ENCODE measurements at places on chromosomes 5 and 9.

DNA sequence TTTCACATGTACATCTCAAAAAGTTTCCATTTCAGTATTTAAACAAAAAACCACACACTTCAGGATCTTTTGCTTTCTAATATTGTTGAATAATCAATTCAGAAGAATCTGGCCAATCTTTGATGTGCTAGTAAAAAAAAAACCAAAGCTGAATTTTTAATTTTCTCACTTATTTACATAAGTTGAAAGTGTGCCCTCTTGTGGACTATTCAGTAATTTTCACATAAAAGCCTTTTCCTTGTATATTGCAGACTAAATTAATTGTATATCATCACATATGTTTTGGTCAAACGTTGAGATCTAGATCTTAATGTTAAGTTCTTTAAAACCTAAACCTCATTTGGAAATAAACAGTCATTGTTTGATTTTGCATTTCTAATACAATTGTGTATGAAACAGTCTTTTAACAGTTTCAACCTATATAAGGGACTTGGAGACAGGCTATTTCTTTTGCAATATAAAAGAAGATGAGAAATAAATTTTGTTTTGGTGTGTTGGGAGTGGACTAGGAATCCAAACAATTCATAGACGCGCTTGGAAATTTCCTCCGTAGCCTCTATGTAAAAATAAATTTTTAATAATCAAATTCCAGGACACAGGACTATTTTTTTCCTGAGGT, 68.1 kb downstream of the NIPBL start:
- DNase-seq: no peak

DNA sequence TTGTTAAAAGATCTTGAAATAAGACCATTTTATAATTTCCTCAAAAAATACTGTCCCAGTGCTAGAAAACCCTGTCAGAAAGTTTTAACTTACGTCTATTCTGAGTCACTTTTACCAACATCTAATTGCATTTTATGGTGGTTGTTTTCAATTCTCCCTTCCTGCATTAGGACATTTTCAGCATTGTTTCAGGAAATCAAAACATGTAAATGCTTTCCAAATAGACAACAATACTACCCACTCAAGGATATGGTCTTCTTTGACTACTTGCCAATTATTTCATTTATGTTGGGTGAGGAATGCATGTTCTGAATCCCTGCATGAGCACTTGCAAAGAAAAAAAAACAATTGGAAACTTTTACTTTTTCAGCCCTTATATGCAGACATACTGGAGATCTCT, 284.6 kb upstream of the PDE4D start:
- DNase-seq: no peak

- no peak for DNase-seq
Observed at GRCh38 chr5:44952376-44952775, 143.6 kb downstream of the MRPS30 start.

DNA sequence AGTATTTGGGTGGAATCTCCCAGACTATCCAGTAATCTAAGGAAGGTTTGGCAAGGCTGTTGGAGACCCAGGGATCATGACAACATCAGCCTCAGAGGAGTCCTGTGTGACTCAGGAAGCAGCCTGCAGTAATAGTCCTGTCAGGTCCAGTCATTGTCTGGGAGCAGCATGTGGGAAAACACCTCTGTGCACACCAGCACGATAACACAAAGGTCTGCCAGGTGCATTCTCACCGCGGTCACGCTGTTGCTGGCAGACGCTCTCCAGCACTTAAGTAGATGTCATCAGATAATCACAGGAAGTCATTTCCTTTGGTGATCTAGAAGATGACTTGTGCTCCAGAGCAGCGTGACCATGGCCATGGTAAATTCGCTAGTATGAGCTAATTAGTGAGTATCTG, 99.2 kb upstream of the IQGAP2 start:
- DNase-seq: no peak

DNA sequence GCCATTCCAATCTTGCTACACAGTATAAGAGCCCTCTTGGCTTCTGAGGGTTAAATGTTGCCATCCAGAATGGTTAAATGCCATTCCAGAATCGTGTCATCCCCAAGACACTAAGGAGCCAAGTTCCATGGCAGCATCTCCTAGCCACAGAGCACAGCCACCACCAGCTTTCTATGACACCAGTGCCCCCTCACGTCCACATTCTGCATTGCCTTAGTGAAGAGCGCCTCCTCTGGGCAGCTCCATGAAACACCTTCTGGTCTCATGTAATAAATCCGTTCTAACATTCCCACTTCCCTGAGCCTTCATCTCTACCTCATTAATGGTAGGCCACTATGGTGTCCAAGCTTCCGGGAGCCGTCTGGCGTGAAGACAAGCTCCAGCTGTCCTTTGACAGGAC, 12.4 kb downstream of the CBY3 start:
- DNase-seq: no peak

DNA sequence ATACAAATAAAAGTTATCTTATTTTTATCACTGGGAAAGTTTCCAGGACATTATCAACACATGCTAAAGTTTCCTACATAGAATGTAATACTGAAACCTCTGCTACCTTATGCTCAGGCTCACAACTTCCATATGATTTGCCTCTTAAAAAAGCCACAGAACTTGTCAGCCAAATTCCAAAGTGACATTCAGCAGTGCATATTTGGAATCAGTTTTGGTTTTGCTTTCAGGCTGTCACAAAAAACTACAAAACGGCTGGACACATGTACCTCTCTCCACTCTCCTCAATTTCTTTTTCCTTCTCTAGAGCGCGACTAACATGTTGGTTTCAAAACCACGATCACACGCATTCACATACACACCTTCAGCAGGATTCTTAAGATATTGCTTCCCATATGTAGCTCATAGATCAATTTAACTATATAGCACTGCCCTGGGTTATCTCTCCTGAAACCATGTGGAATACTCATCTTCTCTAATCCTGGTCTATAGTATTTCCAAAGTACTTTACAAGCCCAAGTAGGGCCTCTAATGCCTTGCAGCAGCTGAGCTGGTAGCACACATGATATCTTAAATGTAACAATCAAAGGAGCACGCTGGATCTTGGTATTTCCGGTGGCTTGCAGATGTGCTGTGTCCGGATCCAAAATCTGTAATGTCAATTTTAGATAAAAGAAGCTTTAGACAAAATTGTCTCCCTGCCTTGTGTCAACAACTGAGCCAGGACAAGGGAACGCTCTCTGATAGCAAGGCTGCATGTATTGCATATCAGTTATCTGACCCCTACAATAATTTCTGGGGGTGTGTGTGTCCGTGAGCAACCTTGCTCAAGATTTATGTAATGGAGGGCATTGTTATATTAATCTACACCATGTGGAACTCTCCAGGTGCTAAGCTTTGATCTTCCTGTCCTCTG, 203.2 kb downstream of the DMRT2 start:
- no peak for DNase-seq

- DNase-seq: no peak
Observed at GRCh38 chr5:54905246-54905795, 80.1 kb downstream of the ESM1 start.

DNA sequence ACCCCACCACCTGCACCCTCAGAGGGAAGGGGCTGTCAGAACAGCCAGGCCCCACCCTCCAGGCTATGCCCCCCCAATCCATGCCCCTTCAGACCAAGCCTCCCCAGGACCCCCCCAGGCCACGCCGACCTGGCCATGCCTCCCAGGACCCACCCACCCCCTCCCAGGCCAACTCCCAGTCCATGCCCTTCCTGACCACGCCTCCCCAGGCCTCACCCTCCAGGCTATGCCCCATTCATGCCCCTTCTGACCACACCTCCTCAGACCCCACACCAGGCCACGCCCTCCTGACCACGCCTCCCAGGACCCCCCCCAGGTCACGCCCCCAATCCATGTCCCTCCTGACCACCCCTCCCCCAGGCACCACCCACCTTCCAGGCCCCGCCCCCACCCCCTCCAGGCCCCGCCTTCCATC, 27.6 kb downstream of the TPPP start:
- DNase-seq: no peak

- no peak for DNase-seq
Observed at GRCh38 chr9:137099231-137099630, 12.4 kb downstream of the MAN1B1 start.

DNA sequence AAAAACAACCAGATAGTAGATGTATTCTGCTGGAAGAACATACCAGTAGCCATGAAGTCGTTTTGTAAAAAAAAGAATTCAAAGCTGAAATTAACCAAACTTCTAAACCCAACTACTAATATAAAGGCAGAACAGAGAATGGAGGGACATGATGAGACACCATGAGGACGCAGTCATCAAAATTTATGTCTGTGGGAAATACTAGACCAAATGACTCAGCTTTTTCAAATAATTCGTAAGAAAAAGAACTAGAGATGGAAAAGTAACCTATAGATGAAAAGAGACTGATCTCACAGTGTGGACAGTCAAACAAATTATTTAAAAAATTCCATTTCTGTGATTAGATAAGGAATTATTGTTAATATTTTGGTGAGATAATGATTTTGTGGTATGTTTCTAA, 10.3 kb downstream of the TTC23L start:
- DNase-seq: no peak

DNA sequence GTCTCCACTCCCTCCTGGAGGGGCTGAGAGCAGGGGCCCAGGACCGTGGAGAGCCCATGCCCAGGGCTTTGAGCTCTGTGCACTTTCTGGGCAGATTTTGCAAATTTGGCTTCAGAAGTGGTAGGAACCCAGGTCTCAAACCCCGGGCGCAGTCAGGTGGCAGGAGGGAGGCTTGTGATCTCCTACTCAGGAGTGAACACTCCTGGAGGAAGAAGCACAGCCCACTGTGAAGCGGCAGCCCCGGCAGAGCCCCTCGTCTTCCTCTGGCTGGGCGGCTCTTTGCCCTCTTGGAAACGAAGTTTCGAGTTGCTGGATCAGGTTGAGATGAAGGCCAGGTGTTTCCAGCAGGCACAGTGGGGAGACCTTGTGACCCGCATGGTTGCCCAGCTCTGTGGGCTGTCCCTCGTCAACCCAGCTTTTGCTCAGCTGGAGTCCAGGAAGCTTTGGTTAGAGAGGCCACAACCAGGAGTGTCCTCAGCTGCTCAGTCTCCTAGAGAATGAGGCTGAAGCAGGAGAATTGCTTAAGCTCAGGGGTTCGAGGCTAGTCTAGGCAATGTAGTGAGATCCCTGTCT, 48.5 kb downstream of the WNK2 start:
- DNase-seq: no peak

- DNase-seq: no peak
Observed at GRCh38 chr5:154686490-154686889, 68.7 kb upstream of the LARP1 start.

GRCh38 chr5:176420972-176421544, 4.7 kb upstream of the CLTB start:
- no peak for DNase-seq

GRCh38 chr5:150904479-150905311, at the start of gene ZNF300:
TSS of gene ZNF300 (minus strand) at chr5:150904980. CDS start at chr5:150903155, 1,825 bp downstream.
- peak; percentile 89 for DNase-seq

DNA sequence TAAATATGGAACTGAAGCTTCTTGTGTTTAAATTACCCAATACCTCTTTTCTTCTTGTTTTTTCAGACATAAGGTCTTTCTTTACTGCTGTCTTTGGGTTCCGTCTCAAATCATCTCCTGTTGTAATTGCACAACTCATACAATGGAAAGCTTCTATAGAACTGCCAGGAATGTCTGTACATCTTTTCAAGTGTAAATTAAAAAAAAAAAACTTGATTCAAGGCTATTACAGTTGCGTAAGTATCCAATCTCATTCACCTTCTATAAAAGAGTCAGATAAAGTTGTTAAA, 243.5 kb downstream of the ICE1 start:
- DNase-seq: no peak

DNA sequence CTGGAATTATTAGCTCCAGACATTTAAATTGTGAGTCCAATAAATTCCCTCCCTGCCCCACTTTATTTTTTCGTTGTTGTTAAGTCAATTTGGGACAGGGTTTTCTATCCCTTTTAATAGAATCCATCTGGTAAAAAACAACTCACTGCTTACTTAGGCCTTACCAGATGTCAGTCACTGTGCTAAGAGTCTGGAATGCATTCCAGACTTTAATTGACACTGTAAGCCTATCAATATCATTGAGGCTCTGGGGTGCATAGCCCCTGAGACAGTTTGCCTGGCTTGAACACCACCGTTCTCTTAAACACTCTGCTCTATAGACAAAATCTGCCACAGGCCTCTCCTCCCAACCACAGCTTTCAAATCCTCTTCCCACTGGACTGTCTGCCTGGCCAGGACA, 175.9 kb downstream of the NSG2 start:
- DNase-seq: no peak

GRCh38 chr5:13278811-13279210, 665.7 kb downstream of the DNAH5 start:
- DNase-seq: no peak

- DNase-seq: no peak
Observed at GRCh38 chr9:19935422-19935821, 146.6 kb upstream of the SLC24A2 start.

DNA sequence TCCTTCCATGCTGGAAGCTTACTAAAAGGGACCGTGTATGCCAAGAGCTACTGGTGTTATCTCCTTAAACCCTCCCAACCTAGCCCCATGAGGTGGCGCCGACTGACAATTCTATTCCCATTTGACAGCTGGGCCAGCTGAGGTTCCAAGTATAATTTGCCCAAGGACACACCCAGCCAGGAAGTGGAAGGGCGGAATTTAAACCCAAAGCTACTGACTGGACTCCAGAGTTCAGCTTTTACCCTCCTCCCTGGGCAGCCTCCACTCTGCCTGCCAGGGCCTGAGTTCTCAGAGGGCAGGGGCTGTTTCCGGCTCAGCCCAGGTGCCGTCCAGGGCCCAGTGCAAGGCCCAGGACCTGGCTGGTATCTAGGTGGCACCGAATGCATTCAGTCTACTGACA, 71.8 kb downstream of the C9orf50 start:
- DNase-seq: no peak

GRCh38 chr5:15615859-15616258, 115.9 kb downstream of the FBXL7 start:
- no peak for DNase-seq

- DNase-seq: no peak
Observed at GRCh38 chr5:133311176-133311575, 259.4 kb downstream of the HSPA4 start.

- DNase-seq: peak; percentile 86
Observed at GRCh38 chr5:132387640-132388117, 18.2 kb downstream of the SLC22A5 start.

- no peak for DNase-seq
Observed at GRCh38 chr9:34630402-34631154, 1.7 kb upstream of the ARID3C start.

DNA sequence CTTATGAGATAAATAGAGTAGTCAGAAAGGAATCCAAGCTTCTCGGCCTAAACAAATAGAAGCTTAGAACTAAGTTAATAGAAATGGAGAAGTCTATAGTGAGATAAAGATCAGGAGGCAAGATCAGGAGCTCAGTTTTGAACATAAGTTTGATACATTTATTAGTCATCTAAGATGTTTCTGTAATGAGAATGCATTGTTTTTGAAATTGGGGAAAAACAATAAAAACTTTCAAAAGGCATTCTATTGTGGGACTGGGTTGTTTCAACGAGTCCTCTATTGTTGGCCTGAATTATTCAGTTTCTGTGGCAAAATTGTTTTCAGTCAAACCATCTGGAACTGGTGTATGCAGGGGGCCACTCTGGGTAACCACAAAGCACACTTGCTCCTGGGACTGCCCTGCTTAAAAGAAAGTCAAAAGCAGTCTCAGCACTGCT, 181.0 kb upstream of the CLINT1 start:
- no peak for DNase-seq

Measured in ureter (tissue), 1 donor.